Urinary bladder (tissue), 4 donors: ENCODE measurements at places on chromosomes 5 and 9. TPM values are rescaled to one million over a fixed set of nuclear protein-coding genes. Genes with fewer than 3 reads are reported as not detected.

GRCh38 chr9:27351438-27351837 is 54.5 kb upstream of the EQTN start:
- no peak for DNase-seq

- no peak for DNase-seq
These were observed 10.1 kb upstream of the NRARP start for GRCh38 chr9:137311986-137312851.

- DNase-seq = no peak
These were observed 5.2 kb downstream of the KLF9 start for GRCh38 chr9:70409280-70409679.

GRCh38 chr5:99453196-99453595 is 524.4 kb upstream of the CHD1 start:
- no peak for DNase-seq

The CENPH gene
- total RNA-seq = 20.5 TPM

The PLPP7 gene
- total RNA-seq = 4.1 TPM

The PCDHB4 gene
- total RNA-seq = 3.8 TPM

The ANKRD55 gene
- not detected for total RNA-seq

- DNase-seq = no peak
These were observed 98.1 kb upstream of the PAPPA start for GRCh38 chr9:116055536-116055935.

GRCh38 chr5:149550268-149550583 is 1.0 kb downstream of the CSNK1A1 start:
- no peak for DNase-seq

The PCDHB7 gene
- total RNA-seq = 3.2 TPM
